ENCODE measurements at places on chromosomes 6 and 20. TPM values are rescaled to one million over a fixed set of nuclear protein-coding genes. Genes with fewer than 3 reads are reported as not detected.

DNA sequence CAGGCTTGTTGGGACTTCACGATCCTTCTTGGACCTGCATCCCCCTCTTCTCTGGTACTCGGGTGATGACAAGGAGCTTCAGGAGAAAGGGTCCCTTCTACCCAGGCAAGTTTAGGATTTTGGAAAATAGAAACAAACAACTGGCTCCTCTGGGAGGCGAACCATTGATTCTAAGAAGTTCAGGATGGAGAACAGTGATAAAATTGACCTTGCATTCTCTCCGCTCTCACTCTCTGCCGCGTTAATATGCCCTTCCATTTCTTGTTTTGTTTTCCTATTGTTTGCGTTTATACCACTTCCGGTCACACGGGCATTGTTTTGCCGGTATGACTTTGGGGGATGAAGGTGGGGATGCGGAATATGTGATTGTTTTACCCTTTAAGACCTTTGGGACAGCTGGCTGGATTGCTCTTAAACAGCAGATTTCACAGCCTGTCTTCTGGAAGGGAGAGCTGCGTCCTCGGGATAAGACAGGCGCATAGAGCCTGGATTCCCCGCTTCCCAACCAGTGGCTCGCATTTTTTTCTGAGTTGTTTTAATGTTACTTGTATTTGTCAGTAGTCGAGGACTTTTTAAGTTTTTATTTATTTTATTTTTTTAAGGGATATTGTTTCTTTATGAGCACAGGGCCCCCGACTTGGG, 144.3 kb upstream of the ZNF184 start:
- DNase-seq: peak; percentile 17

Gene BPIFB4
- not detected for total RNA-seq

Gene ELOVL2
- 4.6 TPM for total RNA-seq

GRCh38 chr20:15316556-15316955, 979.1 kb upstream of the FLRT3 start:
- no peak for DNase-seq

- DNase-seq: peak; percentile 97
These were observed 32.7 kb downstream of the PTPRK start for GRCh38 chr6:128487746-128488145.

Gene NXT1
- 17.9 TPM for total RNA-seq

DNA sequence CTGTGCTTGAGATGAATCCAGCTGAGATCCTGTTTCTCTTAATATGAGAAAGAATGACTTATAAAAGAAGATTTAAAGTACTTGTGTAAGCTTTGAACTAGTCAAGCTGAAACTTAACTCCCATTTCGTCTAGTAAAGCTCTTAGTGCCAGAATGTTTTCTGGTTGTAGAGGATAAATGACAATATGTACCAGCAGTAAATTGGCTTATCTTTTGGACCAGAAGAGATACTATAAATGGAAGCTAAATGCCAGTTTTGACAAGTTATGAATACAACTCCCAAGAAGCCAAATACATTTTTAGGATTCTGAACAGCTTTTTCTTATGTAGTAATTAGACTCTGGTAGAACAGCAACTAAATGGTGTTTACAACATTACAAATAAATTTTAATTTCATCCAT, 608.7 kb downstream of the EYS start:
- DNase-seq: no peak

Gene C20orf204
- total RNA-seq: 0.99 TPM

DNA sequence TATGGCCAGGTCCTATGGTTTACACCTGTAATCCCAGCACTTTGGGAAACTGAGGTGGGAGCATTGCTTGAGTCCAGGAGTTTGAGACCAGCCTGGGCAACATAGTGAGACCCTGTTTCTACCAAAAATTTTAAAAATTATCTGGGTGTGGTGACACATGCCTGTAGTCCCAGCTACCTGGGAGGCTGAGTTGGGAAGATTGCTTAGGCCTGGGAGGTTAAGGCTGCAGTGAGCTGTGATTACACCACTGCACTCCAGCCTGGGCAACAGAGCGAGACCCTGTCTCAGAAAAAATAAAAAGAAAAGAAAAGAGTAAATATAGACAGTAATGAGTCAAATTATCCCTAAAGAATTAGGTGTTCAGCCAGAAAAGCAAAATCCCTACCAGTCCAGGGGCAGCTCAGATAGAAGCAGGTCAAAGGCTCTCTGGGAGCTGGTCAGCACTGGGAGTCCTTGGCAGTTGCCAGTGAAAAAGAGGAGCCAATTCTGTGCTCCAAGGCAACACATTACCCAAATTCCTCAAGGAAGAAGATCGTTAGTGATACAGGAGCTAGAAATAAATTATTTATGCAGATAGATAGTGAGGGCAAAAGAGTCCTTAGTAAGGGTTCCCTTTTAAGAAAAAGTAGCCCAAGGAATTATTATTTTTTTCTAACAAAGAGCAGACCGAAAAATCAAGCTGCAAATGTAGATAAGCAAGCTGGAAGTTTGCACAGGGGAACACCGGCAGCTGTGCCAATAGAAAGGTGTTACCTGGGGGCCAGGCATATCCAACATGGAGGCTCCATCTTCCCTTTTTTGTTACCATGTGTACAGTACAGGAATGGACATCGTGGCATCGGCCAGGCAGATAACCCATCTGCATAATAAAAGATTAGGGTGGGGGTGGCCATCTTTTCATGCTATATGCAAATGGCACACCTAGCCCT, 31.4 kb upstream of the SEC63 start:
- DNase-seq: no peak

Gene GABRR2
- total RNA-seq: 0.34 TPM

GRCh38 chr6:122653094-122653493, 42.9 kb downstream of the PKIB start:
- DNase-seq: peak; percentile 96

Gene TPBG
- 26.0 TPM for total RNA-seq

GRCh38 chr6:144580771-144581170, 295.6 kb downstream of the UTRN start:
- DNase-seq: no peak

Gene GLP1R
- not detected for total RNA-seq

Gene ABCF1
- total RNA-seq: 60.3 TPM

Gene SDC4
- total RNA-seq: 125 TPM

Gene EBF4
- total RNA-seq: 4.1 TPM

DNA sequence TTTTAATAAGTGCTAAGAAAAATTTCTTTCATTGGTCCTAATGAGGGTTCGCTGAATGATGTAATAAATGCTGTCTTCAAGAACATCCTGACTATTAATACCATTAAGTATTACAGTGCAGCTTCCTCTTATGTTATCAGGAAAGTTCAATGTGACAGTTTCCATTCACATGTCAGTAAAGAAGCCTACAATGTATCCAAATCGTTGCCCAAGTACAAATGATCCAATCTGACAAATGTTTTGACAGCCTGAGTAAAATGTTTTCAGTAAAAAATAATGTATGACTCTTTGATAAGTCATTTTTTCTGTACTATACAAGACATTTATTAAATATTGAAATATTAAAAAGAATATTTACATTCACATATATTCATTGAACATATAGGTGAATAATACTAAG, 496.1 kb upstream of the MANEA start:
- DNase-seq: no peak

GRCh38 chr6:74596588-74596987, 609.3 kb downstream of the COL12A1 start:
- DNase-seq: peak; percentile 56

Gene KHDC1L
- not detected for total RNA-seq

- peak; percentile 64 for DNase-seq
These were observed 38.0 kb downstream of the TMEM170B start for GRCh38 chr6:11575408-11576033.

Gene PRND
- total RNA-seq: not detected

GRCh38 chr20:47466213-47466612, 35.5 kb upstream of the NCOA3 start:
- no peak for DNase-seq

GRCh38 chr6:938271-938905, 245.4 kb upstream of the EXOC2 start:
- no peak for DNase-seq

DNA sequence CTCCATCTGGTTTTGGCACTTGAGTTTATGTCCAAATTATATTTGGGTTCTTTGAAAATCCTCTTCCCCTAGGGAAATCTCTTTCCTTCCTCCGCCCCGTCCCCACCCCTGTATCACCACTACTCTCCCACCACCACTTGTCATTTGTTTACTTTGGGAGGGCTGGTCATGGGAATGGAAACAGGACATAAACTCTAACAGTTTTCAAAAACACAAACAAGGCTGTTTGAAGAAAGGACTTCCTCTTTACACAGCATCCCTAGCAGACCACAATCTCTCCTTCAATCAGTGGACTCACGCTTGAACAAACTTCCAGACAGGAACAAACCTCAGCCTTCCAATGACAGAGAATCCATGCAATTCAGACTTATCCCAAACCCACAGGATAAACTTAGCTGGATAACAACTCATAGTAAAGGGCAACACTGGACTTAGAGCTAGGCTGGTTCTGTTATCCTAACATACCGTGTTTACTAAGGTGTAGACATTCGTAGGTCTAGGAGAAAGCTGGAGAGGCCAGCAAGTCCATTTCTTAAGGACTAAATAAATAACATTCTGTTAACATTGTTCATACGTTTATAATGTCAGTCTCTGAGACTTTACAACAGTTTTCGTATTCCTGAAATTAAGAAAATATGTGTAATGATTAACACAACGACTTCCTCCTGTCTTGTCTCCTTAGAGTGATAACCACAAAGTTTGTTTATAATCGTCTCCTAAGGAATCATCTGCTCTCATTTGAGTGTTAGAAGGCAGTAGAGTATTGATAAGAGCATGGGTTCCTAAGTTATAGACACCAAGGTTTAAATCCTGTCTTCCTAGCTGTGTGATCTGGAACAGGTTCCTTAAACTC, 44.1 kb upstream of the CTAGE9 start:
- peak; percentile 82 for DNase-seq

- DNase-seq: peak; percentile 2
These were observed 154.1 kb upstream of the MMS22L start for GRCh38 chr6:97437087-97437486.

Gene MAS1L
- total RNA-seq: not detected

DNA sequence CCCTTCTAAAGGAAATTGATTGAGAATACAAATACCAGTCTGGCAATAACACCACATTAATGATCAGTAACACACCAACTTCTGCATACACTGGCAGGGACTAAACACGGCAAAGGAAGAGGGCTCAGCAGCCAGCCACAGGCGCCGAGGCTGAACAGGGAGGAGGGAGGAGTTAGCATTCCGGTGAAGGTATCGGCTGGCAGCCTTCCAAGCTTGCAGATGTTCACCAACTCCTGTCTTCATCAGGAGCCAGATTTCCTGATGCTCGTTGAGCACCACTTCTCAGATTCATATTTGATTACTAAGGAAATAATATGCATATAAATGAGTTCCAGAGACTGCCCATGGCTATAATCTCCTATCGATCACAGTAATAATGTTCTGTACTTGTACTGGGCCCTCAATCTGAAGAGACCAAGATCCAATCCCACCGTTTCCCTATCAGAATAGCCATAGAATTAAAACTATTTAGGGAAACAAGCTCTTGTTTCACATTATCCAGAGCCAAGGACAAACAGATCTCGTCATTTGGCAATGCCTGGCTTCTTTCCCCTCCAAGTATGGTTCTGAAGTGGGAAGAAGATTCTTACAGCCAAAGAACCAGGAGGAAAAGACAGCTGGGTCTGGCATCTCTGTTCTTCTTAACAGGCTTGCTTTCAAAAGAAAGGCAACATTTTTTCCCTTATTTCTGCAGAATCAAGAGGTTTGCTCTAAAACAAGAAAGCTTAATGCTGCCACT, 42.2 kb downstream of the GFOD1 start:
- peak; percentile 26 for DNase-seq

GRCh38 chr6:21846541-21847451, 253.2 kb downstream of the SOX4 start:
- DNase-seq: peak; percentile 36

GRCh38 chr6:36853325-36853724, 14.1 kb upstream of the CPNE5 start:
- peak; percentile 81 for DNase-seq
